IPS-NIHi11 (cell line): ENCODE measurements at places on chromosomes 11 and 22.

- peak; percentile 36 for DNase-seq
Measured at GRCh38 chr11:96054870-96055705, 131.2 kb upstream of the MTMR2 start.

- no peak for DNase-seq
Measured at GRCh38 chr11:12319988-12320387, 57.4 kb upstream of the PARVA start.

- DNase-seq, result no peak
Measured at GRCh38 chr11:7485186-7486097, at the start of gene OLFML1. OLFML1 (plus strand) TSS chr11:7485506; CDS start chr11:7485876, 370 bp downstream.

- DNase-seq, result peak; percentile 68
Measured at GRCh38 chr11:111777094-111778046, 11.2 kb upstream of the PPP2R1B start.

DNA sequence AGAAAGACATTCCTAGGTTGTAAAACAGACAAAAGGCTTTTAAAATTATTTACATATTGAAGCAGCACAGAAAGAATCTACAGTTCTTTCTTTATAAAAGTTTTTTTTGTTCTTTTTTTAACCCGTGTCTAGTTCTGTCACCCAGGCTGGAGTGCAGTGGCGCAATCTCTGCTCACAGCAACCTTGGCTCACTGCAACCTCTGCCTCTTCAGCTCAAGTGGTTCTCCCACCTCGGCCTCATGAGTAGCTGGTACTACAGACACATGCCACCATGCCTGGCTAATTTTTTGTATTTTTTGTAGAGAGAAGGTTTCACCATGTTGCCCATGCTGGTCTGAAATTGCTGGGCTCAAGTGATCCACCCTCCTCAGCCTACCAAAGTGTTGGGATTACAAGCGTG, 3.8 kb upstream of the INCENP start:
- DNase-seq, result no peak

DNA sequence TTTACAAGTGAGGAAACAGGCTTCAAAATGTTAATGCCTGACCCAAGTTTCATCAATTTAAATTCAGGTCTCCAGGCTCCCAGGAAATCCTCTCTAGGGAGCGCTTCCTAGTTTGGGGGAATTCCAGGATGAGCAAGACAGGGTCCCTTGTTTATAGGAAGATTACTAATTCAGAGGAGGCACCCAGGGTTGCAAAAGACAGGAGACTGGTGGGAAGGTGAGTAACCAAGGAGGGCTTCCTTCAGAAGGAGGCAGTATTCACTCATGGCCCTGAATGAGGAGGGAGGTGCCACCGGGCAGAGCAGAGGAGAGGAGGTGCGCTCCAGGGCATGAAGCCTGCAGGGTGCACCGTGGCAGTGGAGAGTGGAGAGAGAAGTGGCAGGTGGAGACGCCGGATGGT, 1.6 kb downstream of the TMEM132A start:
- DNase-seq, result no peak

GRCh38 chr11:120794748-120795147, 229.2 kb upstream of the TBCEL start:
- DNase-seq, result no peak

- peak; percentile 99 for DNase-seq
Measured at GRCh38 chr11:12110201-12110713, at the start of gene MICAL2. MICAL2 (plus strand) TSS chr11:12110590; CDS start chr11:12162156, 51,566 bp downstream.

DNA sequence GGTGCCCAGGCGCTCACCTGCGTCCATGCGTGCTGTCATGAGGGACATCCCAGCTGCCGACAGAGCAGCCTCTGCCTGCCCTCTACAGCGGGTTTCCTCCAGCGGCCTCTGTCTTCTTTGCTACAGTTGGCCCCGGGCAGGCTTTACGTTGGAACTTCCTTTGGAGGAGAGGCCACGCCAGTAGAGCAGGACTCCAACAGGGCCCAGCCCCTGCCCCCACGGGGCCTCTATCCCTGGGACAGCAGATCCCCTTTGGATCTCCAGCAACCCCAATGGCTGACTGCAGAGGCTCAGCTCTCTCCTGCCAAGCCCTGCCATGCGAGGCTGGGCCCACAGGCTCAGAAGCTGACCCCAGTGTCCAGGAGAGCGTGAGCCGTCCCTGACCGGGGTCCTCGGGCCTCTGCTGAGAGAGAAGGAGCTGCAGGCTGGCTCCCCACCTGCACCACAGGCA, 12.1 kb downstream of the TRPM5 start:
- DNase-seq, result no peak

DNA sequence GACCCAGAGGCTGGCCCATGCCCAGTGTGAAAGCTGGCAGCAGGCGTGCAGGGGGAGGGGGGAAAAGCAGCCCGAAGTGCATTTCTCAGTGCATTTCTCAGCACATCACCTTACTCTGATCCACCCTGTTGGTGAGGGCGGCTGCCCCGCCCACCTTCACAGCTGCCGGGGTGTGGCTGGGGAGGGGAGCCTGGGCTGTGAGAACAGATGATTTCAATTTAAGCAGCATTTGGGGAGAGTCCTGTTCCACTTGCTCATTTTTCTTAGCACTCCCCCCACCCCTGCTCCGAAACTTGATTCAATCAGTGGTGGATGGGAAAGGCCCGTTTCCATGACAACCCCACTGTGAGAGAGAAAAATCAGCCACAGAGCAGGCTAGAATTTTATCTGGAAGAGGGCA, 84.8 kb downstream of the SNX19 start:
- peak; percentile 39 for DNase-seq

GRCh38 chr11:123616505-123617198, 37.8 kb downstream of the SCN3B start:
- no peak for DNase-seq

DNA sequence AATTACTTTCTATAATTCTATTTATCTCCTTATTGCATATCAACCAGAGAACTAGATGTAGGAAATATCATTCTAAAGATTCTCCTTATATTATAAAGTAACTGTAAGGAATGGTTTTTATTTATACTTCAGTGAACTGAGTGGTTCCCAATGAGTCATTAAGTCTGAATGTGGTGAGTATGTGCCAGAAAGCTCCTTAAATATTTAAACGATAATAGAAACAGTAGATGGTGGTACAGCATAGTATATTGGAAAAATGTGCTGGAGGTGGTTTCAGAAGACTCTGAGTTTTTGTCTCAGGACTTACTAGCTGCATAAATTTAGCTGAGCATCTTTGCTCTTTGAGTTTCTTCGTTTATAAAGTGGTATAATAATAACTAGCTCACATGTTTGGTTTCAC, 653.5 kb downstream of the FAM181B start:
- DNase-seq, result no peak

DNA sequence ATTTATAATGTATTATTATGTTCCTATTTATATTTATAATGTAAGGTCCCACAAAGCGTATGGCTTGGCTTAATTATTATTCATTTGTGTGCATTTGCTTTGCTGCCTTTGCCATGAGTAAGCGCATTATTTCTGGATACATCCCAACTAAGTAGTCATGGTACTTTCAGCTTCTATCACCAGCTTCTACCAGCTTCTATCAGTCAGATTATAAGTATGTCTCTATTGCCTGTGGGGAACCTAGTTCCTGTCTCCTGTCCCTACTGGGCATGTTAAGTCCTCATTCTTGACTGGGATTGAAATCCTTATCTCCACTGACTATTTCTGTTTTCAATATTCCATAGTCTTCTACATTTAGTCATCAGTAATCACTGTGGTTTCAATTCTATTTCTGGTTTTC, 33.5 kb upstream of the OR10W1 start:
- no peak for DNase-seq

DNA sequence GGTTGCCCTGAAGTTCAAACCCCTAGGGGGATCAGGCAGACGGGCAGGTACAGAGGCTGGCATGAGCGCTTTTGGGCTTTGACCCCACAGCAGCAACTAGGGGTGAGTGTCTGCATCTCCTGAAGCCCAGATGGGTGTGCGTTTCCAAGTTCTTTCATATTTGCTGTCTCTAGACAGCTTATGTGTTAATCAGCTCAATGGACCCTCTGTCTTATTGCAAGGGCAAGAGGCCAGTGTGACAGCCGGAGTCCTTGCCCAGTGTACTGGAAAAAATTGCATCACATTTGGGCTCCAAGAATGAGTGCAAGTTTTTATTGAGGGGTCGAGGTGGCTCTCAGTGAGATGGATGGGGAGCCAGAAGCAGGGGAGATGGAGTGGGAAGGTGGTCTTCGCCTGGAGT, 1863.7 kb upstream of the RAG2 start:
- DNase-seq, result no peak

- peak; percentile 64 for DNase-seq
Measured at GRCh38 chr11:120564573-120565311, 53.2 kb downstream of the GRIK4 start.

DNA sequence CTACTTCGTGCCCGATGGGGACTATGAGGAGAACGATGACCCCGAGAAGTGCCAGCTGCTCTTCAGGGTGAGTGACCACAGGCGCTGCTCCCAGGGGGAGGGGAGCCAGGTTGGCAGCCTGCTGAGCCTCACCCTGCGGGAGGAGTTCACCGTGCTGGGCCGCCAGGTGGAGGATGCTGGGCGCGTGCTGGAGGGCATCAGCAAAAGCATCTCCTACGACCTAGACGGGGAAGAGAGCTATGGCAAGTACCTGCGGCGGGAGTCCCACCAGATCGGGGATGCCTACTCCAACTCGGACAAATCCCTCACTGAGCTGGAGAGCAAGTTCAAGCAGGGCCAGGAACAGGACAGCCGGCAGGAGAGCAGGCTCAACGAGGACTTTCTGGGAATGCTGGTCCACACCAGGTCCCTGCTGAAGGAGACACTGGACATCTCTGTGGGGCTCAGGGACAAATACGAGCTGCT, 751 bp downstream of the FIBIN start:
- no peak for DNase-seq

GRCh38 chr11:77422687-77423086, 51.2 kb downstream of the PAK1 start:
- no peak for DNase-seq

- peak; percentile 65 for DNase-seq
Measured at GRCh38 chr11:35138943-35139721, at the start of gene CD44. CD44 (plus strand) TSS chr11:35139171; CDS start chr11:35139304, 133 bp downstream.

DNA sequence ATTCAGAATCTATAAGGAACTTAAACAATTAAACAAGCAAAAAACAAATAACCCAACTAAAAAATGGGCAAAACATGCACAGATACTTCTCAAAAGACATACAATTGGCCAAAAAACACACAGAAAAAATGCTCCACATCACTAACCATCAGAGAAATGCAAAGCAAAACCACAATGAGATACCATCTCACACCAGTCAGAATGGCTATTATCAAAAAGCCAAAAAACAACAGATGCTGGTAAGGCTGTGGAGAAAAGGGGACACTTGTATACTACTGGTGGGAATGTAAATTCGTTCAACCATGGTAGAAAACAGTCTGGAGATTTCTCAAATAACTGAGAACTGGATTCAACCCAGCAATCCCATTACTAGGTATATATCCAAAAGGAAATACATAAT, 24.8 kb downstream of the ENTHD1 start:
- DNase-seq, result no peak

GRCh38 chr11:79397252-79397651, 43.6 kb downstream of the TENM4 start:
- no peak for DNase-seq

DNA sequence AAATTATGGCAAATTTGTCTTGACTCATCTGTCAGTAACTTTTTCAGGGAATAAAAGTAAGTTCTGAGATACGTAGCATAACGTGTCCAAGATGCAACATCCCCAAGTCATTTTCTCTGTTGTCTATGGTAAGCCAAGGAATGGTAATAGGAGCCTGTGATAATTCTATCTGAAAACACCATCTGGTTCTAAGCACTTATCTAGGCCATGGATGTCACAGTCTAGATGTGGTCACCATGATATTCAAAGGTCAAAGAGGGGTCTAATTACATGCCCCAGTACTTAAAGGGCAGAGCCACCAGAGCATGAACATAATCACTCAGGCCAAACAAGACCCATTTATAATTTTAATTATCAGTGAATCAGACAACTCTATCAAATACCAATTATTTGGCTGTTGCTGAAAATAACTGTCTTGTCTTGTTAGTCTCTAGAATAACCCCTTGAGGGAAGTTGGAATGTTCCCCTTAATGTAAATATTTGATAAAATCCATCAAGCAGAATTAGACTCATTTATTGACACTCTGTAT, 225.1 kb upstream of the MPPED2 start:
- DNase-seq, result no peak

DNA sequence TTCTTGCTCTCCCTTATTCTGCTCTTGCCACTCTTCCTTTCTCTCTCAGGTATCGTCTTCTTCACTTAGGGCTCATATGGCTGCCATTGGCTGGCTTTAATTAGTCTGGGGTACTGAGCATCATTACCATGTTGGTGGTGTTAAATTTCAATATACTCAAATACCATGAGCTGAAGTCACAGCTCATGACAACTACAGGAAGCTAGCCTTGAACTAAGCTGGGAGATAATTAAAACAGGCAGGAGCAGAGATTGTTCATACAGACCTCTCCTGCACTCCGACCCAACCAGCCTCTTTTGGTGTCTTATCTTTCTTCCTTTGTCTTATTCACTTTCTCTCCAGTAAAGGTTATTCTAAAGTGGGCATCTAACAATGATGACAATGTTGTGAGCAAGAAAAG, 130.9 kb upstream of the BLID start:
- no peak for DNase-seq

DNA sequence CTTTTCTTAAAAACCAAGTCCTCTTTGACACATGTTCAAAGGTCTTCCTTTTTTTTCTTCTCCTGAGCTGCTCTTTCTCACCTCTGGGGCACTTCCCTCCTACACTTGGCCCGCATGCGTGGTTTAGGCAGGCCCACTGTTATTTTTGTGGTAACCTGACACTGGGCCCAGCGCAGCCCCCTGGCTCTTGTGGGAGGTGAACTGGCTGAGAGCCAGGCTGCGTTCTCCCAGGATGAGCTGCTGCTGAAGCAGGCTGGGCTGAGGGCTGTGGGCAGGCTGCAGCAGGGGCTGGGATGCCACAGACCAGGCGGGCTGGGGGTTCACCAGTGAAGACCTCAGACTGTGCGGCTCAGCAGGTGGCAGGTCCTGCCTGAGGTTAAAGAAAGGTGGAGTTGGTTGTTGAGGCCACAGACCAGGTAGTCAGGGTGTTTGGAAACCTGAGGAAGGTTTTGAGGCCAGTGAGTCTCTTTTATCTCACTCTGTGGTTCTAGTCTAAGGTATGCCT, 72.4 kb downstream of the TEAD1 start:
- DNase-seq, result peak; percentile 89
